D341Med (cell line): ENCODE measurements at places on chromosomes 13 and 19.

DNA sequence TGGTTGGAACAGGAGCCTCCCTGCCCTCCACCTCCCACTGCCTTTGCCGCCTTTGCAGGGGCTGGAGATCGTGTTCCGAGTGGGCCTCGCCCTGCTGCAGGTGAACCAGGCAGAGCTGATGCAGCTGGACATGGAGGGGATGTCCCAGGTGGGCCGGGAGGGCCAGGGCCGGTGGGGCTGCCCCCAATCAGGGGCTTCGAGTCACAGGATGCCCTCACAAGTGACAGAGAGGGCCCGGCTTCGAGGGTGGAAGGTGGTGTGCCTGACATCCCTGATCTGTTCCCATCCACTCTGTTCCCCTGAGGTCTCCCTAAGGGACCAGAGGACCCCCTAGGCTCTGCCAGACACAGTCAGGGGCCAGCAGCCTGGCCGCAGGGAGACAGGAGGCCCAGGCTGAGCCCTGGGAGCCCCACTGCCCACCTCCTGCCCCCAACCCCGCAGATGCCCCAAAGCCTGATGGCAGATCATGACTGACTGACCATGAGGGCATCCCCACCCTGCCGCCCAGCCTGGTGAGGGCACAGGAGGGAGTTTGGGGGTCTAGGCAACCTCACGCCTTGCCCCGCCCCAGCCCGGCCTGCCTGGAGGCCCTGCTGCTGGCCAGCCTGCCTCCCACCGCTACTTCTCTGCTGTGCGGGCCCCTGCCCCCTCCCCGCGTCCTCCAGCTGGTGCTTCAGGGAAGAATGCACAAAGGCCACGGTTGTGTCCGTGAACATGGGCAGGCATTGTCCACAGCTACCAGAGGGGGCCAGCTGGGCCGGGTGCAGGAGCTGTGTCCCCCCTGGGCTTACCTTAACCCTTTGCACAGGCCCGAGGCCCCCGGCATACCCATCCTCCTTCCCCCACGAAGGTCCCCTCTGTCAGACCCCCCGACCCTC is 21.8 kb downstream of the EVI5L start:
- no peak for DNase-seq

GRCh38 chr19:35107545-35107944 is 8.1 kb upstream of the FXYD3 start:
- DNase-seq, result no peak

GRCh38 chr13:30884543-30884942 is 21.5 kb upstream of the MEDAG start:
- no peak for DNase-seq

GRCh38 chr13:112877066-112877465 is 91.9 kb upstream of the MCF2L start:
- DNase-seq, result no peak

GRCh38 chr19:4704317-4704673 is 19.3 kb downstream of the DPP9 start:
- no peak for DNase-seq
